ENCODE measurements at places on chromosomes 7 and 10.

GRCh38 chr10:73094986-73095480, 1.6 kb downstream of the P4HA1 start:
- DNase-seq: no peak

DNA sequence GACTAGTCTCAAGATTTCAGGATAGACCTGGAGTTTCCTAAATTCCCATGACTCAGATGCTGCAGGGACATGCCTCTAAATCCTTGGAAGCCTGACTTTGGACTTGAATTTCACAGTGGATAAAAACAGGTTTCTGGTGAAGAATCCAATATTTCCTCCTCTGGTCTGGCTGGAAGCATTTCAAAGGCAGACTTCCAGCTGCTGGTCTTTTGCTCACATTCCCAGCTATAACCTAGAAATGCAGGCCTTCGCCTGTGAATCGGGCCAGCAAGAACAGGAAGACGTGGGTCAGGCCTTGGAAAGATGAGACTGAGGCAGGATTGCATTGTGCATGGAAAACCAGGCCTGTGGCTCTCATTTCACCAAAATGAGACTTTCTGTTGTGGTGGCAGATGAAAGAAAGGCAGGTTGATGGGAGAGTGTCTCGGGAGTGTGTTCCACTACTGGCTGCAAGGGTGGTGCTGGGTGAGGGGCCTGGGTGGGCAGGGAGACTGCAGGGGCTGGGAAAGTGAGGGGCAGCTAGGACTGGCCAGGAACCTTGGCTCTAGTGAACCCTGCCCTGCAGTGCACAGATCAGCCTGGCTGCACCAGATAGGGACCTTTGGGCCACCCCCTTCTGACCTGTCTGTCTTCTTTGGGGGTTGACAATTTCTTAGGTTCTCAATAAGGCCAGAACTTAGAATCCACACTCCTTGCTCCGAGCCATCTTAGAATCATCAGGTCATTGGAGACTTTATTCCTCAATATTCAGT, 488.8 kb upstream of the MKI67 start:
- DNase-seq: no peak

GRCh38 chr7:118183786-118184564, at the start of gene LSM8:
TSS of gene LSM8 (plus strand) at chr7:118184164. CDS start at chr7:118184224, 60 bp downstream.
- peak; percentile 95 for DNase-seq

DNA sequence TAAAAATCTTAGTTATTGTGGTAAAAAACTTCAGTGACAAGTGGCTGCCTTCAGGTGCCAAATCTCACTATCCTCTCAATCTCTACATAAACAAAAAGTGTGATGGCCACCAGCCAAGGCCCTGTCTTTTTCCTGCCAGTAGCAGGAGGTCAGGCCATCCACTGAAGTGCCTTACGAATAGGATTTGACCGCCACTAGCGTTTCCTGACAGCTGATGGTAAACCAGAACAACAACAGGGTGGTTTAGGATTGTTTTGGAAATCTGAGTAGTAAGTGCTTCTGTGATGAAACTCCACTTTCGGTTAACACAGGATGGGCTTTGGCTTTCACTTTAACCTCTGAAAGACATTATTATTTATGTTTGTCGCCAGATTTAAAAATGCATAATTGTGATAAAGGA, 55.7 kb upstream of the OGDHL start:
- DNase-seq: no peak

DNA sequence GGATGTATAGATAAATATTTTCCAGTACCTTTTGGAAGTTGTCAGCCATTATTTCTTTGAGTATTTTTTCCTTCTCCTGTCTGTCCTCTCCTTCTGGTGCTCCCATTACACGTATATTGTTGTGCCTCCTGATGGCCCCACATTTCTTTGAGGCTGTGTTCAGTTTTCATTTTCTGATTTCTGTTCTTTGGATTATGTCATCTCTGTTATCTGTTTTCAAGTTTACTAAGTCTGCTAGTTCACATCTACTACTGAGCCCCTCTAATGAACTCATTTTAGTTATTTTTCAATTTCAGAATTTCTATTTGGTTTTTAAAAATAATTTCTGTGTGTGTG, 16.3 kb downstream of the RBM33 start:
- no peak for DNase-seq

Data from NCI-H226 (cell line).